ENCODE measurements at places on chromosomes 1 and 21.

DNA sequence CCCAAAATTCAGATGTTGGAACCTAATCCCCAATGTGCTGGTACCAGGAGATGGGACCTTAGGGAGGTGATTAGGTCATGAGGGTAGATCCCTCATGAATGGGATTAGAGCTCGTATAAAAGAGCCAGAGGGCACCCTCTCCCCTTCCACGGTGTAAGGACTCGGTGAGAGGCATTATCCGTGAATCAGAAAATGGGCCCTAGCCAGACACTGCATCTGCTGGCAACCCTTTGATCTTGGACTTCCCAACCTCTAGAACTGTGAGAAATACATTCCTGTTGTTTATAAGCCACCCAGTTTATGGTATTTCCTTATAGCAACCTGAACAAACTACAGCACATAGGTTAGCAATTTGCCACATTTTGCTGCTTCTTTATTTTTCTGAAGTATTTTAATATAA lies 14.5 kb upstream of the JAM2 start:
- DNase-seq = no peak

DNA sequence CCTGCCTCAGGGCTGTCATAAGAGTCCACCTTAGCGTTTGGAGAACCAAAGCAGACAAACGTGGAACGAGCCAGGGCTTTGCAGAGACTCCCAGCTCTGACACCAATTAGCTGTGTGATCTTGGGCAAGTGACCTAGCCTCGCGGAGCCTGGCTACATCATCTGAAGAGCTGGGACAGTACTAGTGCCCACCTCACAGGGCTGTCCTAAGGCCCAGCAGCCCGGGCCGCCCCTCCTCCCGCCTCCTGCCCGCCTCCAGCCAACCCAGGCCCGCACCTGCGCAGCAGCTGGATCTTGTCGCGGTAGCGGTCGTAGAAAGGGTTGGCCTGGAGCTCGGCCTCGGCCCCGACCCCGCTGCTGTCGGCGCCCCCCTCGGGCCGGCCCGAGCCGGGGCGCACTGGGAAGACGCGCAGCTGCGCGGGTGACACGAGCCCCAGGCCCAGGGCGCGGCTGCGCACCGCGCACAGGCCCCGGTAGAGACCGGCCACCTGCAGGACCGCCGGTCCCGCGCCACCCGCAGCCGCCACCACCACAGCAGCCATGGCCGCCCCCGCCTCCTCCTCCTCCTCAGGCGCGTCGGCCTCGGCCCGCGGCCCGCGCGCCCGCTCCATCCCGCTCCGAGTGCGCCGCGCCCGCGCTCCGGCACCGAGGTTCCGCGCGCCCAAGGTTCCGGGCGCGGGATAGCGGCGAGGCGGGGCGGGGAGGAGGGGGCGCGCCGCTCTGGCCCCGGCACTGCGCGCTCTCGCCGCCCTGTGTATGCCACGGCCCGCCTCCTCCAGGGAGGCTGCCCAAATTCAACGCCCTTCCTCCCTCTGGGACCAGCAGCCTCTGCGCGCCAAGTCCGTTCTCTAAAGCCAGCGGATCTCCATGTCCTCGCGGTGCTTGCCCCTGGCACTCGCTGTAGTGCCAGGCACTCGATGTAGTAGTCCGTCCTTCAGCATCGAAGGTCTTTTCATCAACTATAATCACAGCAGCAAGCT lies at the start of gene ATPAF1:
Gene ATPAF1, minus strand, starts transcription at position 583 of the 979 bp plus-strand sequence. Its CDS starts 42 bp downstream, at position 541.
- no peak for DNase-seq

GRCh38 chr1:235923466-235924021 lies 56.8 kb upstream of the LYST start:
- peak; percentile 31 for DNase-seq

GRCh38 chr1:46699666-46700065 lies 19.2 kb downstream of the EFCAB14 start:
- DNase-seq = no peak

GRCh38 chr1:57381426-57381825 lies 42.4 kb downstream of the DAB1 start:
- DNase-seq = no peak

DNA sequence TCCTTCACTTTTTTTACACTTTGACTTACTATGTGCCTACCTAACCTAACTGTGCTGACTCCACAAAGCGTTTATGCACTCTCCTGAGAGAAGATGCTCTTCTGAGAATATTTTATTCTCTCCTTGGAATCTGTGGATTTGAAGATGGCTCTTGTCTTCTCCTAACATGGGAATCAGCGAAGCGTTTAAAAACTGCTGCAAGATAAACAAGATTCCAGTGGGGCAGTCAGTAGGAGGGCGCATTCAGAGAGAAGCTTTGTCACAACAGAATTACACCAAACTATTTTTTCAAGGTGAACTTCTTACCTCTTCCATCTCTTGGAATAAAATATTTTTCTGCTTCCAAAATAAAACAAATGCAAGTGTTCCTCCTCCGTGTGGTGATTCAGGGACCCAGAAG lies 113.1 kb downstream of the FOXD2 start:
- DNase-seq = no peak

DNA sequence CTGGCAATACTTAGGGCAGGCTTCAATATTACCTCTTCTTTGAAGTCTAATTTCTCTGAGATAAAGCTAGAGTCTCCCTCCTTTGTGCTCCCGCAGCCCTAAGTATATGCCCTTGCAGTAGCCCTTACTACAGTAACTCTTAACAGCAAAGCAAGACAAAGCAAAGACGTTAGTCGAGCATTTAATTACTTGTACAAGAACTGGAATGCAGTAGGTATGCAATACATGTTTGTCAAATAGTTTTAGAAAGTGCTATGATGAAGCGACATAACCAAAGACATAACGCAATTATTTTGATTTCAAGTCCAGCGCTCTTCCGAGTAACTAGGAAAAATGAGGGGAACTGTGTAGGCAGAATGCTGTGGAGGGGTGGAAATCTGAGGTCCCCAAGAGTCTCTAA lies 1.6 kb downstream of the P3H1 start:
- no peak for DNase-seq

GRCh38 chr1:109281680-109282496 lies 1.1 kb downstream of the PSRC1 start:
- DNase-seq = no peak

- DNase-seq = no peak
Measured at GRCh38 chr21:17753736-17754135, 65.4 kb downstream of the C21orf91 start.

- no peak for DNase-seq
Measured at GRCh38 chr1:115753830-115754229, 14.7 kb downstream of the CASQ2 start.

DNA sequence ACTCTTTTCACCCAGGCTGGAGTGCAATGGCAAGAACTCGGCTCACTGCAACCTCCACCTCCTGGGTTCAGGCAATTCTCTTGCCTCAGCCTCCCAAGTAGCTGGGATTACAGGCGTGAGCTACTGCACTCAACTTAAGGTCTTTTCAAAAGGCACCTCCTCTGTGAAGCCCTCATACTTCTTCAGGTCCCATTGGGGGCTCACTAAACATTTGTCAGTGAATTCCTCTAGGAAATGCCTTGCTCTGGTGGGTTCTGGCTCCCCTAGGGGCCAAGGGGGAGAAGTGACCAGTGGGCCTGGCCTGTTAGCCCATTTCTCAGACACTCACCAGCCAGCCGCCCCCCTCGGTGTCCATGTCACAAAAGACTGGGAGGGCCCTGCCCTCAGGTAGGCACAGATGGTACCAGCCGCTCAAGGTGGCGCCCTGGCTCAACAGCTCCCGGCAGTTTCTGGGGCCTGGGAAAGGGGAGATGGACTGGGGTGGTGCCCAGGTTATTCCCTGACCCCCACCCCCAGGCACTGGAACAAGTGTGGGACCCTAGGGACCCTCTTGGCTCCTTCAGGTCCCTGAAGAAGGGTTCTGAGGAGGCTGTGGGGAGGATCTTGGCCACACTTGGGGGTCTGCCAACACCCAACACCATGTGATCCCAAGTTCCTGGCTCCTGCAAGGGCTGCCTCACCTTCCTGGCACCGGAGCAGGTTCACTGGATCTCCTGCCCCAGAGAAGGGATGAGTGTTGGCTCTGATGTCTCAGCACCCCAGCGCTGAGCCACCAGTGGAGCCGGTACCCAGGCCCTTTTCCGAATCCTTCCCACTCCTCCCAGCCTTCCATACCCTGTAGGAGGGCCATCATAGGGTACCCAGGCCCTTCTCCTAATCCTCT lies 1.6 kb downstream of the FCN3 start:
- no peak for DNase-seq

GRCh38 chr1:18569811-18570545 lies 60.7 kb upstream of the PAX7 start:
- no peak for DNase-seq

- DNase-seq = no peak
Measured at GRCh38 chr1:8831340-8831739, 13.9 kb upstream of the RERE start.

DNA sequence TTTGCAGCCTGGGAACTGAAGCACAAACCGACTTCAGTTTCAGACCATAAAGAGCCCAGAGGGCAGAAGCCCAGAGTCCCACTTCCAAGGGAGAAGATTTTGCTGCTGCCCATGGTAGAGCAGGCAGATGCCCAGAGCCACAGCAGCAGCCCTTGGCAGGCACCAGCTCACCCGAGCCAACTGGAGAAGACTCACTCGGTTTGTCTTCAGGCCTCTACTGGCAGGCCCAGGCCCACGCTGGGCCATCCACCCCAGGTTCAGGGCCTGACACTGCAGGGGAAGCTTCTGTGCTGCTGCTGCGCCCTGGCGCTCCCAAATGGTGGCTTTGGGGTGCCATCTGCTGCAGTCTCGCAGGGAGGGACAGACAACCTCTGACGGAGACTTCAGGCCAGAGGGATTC lies 33.3 kb downstream of the SLC66A1 start:
- no peak for DNase-seq

DNA sequence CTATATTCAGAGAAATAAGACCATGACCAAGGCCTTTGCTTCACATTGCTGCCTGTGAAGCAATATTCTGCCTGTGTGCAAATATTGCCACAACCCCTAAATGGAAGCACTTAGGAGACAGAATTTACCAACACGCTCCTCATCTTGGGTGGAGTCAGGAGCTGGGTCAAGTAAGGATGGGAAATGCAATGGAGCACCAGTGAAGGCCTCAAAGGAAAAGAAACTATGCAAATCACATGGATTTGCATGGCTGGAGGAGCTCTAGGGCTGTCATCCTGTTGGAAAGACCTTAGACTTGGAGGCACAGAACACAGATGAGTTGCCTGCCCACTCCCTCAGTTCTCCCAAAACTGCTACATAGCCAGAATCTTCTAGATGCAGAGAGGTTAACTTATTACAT lies 435.5 kb downstream of the SIPA1L2 start:
- no peak for DNase-seq

DNA sequence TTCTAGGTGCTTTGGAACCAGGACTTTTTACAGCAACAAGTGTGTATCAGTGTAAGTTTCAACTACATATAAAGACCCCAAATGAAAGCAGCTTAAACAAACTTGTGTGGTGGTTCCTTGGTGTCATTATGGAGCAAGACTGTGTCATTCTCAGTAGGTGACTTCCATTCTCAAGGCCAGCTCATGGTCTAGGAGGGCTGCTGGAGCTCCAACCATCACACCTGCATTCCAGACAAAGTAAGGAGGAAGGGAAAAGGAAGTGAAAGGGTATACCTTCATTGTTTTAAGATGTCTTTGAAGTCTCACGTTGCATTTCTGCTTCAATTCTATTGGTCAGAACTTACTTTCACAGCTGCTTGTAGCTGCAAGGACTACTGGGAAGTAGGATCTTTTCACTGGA lies 188.6 kb downstream of the C1orf94 start:
- DNase-seq = no peak

DNA sequence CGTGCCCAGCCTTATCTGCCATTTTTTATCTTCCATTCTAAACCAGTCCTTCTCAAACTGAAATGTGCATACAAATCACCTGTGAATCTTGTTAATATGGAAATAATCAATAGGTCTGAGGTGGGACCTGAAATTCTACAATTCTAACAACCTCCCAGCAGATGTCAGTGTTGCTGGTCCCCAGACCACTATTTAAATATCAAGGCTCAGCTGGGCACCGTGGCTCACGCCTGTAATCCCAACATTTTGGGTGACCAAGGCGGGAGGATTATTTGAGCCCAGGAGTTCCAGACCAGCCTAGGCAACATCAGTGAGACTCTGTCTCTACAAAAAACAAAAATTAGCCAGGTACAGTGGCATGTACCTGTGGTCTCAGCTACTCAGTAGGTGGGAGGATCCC lies 4.1 kb downstream of the UQCRHL start:
- peak; percentile 1 for DNase-seq

DNA sequence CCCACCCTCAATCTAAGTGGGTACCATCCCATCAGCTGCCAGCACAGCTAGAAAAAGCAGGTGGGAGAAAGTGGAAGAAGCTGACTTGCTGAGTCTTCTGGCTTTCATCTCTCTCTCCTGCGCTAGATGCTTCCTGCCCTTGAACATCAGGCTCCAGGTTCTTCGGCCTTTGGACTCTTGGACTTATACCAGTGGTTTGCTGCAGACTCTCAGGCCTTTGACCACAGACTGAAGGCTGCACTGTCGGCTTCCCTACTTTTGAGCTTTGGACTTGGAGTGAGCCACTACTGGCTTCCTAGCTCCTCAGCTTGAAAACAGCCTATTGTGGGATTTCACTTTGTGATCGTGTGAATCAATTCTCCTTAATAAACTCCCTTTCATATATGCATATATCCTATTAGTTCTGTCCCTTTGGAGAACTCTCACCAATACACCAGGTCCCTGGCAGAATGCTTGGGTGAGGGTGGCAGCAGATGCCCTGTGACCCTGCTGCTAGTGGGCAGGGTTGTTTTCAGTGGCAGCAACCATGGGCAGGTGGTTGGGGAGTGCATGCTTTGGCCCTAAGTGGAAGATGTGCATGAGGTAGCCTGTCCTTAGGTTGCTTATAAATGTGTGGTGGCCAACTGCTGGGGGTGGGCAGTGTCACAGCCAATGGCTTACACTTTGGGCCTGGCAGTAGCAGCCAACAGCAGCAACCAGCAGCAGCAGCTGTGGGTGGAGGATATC lies 10.8 kb upstream of the ADAM30 start:
- DNase-seq = no peak

DNA sequence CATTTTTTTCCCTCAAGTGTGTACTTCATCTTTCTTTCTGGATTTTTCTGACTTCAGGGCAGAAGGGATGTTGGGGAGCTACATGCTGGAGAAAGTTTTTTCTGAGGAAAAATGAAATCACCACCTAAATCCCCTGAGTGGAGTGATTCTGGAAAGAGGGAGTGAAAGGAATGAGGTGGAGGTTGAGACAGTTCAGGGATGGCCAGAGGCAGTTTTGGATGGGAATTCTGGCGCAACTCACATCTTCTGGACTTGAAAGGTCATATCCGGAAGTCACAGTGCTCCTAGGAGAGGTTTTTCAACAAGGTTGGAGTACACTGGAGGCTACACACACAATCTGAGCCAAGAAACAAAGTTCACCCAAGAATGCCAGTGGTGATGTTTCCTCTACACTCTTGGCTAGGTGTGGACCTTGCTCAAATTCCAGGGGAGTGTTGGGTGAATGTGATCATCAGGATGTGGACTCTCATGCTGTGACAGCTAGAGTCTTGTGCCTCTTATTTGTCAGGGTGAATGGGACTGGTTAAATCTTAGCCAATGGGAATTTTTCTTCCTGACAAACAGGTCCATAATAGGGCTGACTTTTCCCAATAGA lies 161.5 kb downstream of the HLX start:
- no peak for DNase-seq

- DNase-seq = no peak
Measured at GRCh38 chr1:164092603-164093353, 466.2 kb upstream of the PBX1 start.

GRCh38 chr1:14615549-14616218 lies 17.2 kb downstream of the KAZN start:
- DNase-seq = no peak
